ENCODE measurements at places on chromosomes 4 and X. TPM values are rescaled to one million over a fixed set of nuclear protein-coding genes. Genes with fewer than 3 reads are reported as not detected.
A peak's percentile ranks its signal among the peaks of the same experiment; 100 is the strongest.

DNA sequence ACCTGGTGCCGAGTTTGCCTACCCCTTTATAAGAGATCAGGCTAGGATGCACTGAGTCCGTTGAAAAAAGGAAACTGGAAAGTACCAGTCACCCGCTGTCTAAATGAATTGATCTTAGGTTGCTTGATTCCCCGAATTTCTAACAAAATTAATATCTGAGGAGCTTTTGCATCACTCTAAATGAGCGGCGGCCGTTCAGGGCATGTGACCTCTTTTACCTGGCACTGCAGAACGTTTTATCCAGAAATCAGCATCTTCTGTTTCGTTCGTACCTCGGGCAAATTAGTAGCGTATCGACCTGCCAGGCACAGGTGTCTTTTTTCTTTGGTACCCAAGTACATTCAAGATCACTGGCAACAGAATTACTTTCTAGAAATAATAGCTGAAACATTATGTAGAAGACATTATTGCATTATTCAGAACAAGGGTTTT is 876 bp downstream of the KLHL2 start:
- no peak for DNase-seq
- peaks cover 43% of the 10 kb centered on the region for H3K4me1 ChIP-seq
- H3K27me3 ChIP-seq = no peaks in the 10 kb centered on the region
- no peaks in the 10 kb centered on the region for H3K36me3 ChIP-seq
- H3K4me3 ChIP-seq = peak overlapping the region; percentile 85

- peaks cover 26% of the 10 kb centered on the region for H3K4me1 ChIP-seq
- H3K27me3 ChIP-seq = no peaks in the 10 kb centered on the region
- H3K4me3 ChIP-seq = no peak overlapping the region
- no peaks in the 10 kb centered on the region for H3K36me3 ChIP-seq
- no peak for DNase-seq
Observed at GRCh38 chrX:13014111-13015096, 30.0 kb downstream of the FAM9C start.

GRCh38 chr4:176745902-176746301 is 46.8 kb downstream of the VEGFC start:
- no peak for DNase-seq
- no peaks in the 10 kb centered on the region for H3K27me3 ChIP-seq
- H3K36me3 ChIP-seq = no peaks in the 10 kb centered on the region
- H3K4me1 ChIP-seq = no peaks in the 10 kb centered on the region
- no peak overlapping the region for H3K4me3 ChIP-seq
- no peak overlapping the region for H3K27ac ChIP-seq

DNA sequence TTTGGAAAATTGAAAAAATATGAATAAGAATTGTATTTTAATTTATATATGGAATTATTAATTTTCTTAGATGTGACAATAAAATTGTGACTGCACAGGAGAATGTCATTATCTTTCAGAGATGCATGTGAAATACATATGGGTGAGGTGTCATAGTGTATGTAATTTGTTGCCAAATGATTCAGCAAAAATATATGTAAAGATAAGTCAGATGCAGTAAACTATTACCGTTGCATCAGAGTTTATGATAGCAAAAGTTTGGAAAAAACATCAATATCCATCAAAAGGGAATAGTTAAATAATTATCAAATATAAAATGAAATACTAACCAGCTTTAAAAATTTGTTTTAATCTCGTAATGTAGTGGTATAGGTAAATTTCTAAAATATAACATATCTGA is 10.4 kb upstream of the SLC7A11 start:
- no peaks in the 10 kb centered on the region for H3K36me3 ChIP-seq
- H3K4me1 ChIP-seq = no peaks in the 10 kb centered on the region
- no peaks in the 10 kb centered on the region for H3K27me3 ChIP-seq
- no peak overlapping the region for H3K27ac ChIP-seq

DNA sequence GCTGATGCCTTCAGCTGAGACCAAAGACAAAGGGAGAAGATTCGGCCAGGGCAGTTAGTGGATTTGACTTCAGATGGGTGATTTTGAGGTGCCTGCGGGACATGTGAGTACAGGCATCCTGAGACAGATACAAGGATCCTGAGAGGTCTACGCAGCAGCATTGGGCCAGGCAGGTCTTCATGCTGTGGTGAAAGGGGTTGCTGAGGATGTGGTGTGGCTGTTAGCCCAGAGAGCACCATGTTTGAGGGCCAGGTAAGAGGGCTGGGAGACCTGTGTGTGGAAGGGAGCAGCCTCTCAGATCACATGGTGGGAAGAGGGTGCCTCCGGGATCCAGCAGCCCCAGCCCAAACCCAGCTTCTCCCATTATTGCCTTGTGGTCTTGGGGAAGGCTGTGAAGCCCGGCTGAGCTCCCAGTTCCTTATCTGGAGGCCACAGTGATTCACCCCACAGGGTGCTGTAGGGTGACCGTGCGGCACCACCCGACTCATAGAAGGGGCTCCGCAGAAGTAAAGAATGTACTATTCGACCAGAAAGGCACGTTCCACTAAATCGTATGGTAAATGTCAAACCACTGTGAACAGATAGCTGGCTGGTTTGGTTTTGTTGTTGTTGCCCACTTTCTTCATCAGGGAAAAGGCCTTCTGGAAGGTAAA is 27.7 kb upstream of the TADA2B start:
- no peak for DNase-seq
- H3K4me1 ChIP-seq = no peaks in the 10 kb centered on the region
- no peak overlapping the region for H3K4me3 ChIP-seq
- H3K27ac ChIP-seq = no peak overlapping the region
- H3K27me3 ChIP-seq = no peaks in the 10 kb centered on the region
- H3K36me3 ChIP-seq = peaks cover 30% of the 10 kb centered on the region

DNA sequence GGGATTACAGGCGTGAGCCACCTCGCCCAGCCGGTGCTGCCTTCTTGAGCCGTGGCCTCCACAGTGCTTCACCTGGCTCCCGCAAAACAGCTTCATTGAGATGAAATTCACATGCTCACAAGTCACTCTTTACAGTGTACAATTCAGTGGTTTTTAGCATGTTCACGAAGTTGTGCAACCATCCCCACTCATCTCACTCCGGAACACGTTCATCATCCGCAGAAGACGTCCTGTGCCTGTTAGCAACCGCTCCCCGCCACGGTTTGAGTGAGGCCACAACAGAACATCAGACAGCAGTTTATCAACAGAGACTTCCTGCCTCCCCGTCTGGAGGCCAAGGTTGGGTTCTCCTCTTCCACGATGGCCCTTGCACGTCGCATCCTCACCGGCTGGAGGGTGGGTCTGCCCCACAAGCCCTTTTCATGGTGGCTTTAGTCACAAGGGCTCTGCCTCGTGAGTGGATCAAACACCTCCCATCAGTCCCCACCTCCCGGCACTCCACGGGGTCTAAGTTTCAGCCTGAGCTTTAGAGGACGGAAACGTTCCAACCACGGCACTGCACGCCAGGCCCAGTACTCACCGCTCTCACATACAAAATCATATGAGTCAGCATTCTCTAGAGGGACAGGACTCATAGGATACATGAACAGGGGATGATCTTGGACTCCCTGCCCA is 29.6 kb upstream of the SPON2 start:
- H3K4me3 ChIP-seq = peak overlapping the region; percentile 59
- peak; percentile 96 for DNase-seq
- peaks cover 58% of the 10 kb centered on the region for H3K4me1 ChIP-seq
- H3K36me3 ChIP-seq = peaks cover 1% of the 10 kb centered on the region

- H3K27me3 ChIP-seq = no peaks in the 10 kb centered on the region
- H3K4me3 ChIP-seq = no peak overlapping the region
- DNase-seq = no peak
- no peaks in the 10 kb centered on the region for H3K36me3 ChIP-seq
Observed at GRCh38 chr4:82123934-82124333, 249.9 kb downstream of the HNRNPD start.

DNA sequence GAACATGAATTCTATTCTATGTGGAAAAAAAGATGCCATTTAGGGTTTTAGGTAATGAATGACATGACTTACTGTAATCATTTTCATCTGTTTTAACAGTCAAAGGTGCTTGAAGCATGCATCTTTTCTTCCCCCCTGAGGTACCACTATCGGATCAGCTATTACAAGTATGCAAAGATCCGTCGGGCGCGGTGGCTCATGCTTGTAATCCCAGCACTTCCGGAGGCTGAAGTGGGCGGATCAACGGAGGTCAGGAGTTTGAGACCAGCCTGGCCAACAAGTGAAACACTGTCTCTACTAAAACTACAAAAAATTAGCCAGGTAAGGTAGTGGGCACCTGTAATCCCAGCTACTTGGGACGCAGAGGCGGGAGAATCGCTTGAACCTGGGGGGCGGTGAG is 241.3 kb downstream of the ARAP2 start:
- no peaks in the 10 kb centered on the region for H3K36me3 ChIP-seq
- DNase-seq = no peak
- H3K27ac ChIP-seq = no peak overlapping the region
- no peak overlapping the region for H3K4me3 ChIP-seq

GRCh38 chr4:122218762-122219161 is 66.6 kb downstream of the BLTP1 start:
- no peak overlapping the region for H3K27ac ChIP-seq
- no peaks in the 10 kb centered on the region for H3K27me3 ChIP-seq
- H3K36me3 ChIP-seq = peaks cover 6% of the 10 kb centered on the region
- no peak overlapping the region for H3K4me3 ChIP-seq
- DNase-seq = no peak
- peaks cover 5% of the 10 kb centered on the region for H3K4me1 ChIP-seq

DNA sequence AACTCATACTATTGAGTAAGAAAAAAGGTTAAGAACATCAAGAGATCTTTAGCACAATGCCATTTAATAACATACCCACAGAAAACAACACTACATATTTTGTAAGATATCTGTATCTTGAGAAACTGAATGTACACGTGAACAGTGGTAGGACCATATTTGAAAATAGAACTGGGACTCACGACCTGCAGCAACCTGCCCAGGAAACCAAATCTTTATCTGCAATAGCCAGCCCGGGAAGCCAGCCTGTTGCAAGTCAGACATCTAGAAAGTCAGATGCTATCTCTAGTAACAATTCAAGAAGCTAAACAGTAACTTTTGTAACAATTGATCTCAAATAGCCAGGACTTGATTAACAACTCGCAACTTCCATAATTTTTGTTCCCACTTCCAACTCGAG is 52.6 kb upstream of the SOD3 start:
- no peak overlapping the region for H3K27ac ChIP-seq
- H3K4me3 ChIP-seq = no peak overlapping the region
- no peaks in the 10 kb centered on the region for H3K36me3 ChIP-seq
- no peak for DNase-seq
- H3K27me3 ChIP-seq = no peaks in the 10 kb centered on the region

- H3K4me1 ChIP-seq = peaks cover 4% of the 10 kb centered on the region
- H3K4me3 ChIP-seq = peak overlapping the region; percentile 2
- H3K36me3 ChIP-seq = no peaks in the 10 kb centered on the region
- H3K27ac ChIP-seq = no peak overlapping the region
- no peaks in the 10 kb centered on the region for H3K27me3 ChIP-seq
Observed at GRCh38 chr4:88818631-88819470, 121.2 kb upstream of the NAP1L5 start.

- no peak overlapping the region for H3K4me3 ChIP-seq
- no peaks in the 10 kb centered on the region for H3K4me1 ChIP-seq
- no peaks in the 10 kb centered on the region for H3K36me3 ChIP-seq
- H3K27me3 ChIP-seq = no peaks in the 10 kb centered on the region
- no peak overlapping the region for H3K27ac ChIP-seq
- no peak for DNase-seq
Observed at GRCh38 chr4:119971431-119972084, 95.1 kb downstream of the MAD2L1 start.

GRCh38 chr4:94976371-94977011 is 218.7 kb downstream of the BMPR1B start:
- DNase-seq = no peak
- no peak overlapping the region for H3K27ac ChIP-seq
- H3K36me3 ChIP-seq = no peaks in the 10 kb centered on the region
- H3K27me3 ChIP-seq = no peaks in the 10 kb centered on the region

DNA sequence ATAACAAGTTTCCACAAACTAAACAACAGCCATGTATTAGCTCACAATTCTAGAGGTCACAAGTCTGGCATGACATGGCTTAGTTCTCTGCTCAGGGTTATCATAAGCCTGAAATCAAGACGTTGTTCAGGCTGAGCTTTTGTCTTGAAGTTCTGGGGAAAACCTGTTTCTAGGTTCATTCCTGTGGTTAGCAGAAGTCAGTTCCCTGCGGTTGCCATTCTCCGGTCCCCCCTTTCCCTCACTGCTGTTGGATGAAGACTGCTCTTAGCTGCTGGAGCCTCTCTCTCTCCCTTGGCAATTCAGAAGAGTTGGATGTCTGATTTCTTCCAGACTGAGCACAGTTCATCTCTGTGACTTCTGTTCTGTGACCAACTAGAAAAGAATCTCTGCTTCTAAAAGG is 962.6 kb downstream of the PCDH7 start:
- no peaks in the 10 kb centered on the region for H3K36me3 ChIP-seq
- no peaks in the 10 kb centered on the region for H3K4me1 ChIP-seq
- H3K4me3 ChIP-seq = no peak overlapping the region

- no peaks in the 10 kb centered on the region for H3K36me3 ChIP-seq
- DNase-seq = no peak
- no peak overlapping the region for H3K27ac ChIP-seq
- H3K27me3 ChIP-seq = no peaks in the 10 kb centered on the region
- H3K4me1 ChIP-seq = no peaks in the 10 kb centered on the region
- peak overlapping the region; percentile 19 for H3K4me3 ChIP-seq
Observed at GRCh38 chrX:101655534-101655933, 4.1 kb downstream of the ARMCX2 start.

DNA sequence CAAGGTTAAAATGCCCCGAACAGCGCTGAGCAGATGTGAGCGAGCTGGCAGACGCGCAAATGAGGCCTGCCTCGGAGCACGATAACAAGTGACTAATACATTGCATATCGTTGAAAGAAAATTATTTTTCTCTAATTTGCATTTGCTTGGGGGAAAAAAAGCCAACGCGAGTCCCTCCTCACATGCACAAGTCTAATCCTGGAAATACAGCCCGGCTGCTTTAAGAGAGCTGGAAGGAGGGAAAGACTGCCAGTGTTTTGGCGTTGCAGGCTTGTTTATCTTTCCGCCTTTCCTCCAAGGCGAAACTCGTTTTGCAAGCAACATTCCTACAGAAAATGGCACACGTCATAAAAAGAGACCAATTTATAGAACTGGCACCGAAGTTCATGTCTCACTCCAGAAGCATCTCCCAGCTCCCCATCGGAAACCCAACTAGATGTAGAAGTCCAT is 12.6 kb downstream of the BCOR start:
- DNase-seq = no peak
- H3K36me3 ChIP-seq = no peaks in the 10 kb centered on the region
- H3K4me1 ChIP-seq = peaks cover 51% of the 10 kb centered on the region
- no peak overlapping the region for H3K27ac ChIP-seq
- H3K4me3 ChIP-seq = no peak overlapping the region

DNA sequence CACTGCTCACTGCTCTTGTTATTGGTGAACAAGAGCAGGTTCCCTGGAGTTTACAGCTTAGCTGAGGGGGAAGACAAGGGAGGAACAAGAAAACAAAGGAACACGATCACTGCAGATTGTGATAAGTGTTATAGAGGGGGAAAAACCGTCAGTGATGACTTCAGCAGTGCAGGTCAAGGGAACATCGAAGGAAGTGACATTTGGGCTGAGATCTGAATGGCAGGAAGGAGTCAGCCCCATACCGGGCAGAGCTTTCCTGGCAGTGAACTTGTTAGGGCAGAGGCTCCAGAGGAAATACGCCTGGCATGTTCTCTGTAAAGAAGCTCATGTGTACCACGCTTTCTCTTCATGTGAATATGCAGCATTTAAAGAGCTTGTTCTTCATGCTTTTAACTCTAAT is 78.1 kb downstream of the LDB2 start:
- no peak for DNase-seq
- H3K4me3 ChIP-seq = no peak overlapping the region
- no peaks in the 10 kb centered on the region for H3K27me3 ChIP-seq

- no peaks in the 10 kb centered on the region for H3K4me1 ChIP-seq
- no peaks in the 10 kb centered on the region for H3K27me3 ChIP-seq
- DNase-seq = no peak
- no peaks in the 10 kb centered on the region for H3K36me3 ChIP-seq
- H3K27ac ChIP-seq = no peak overlapping the region
Observed at GRCh38 chr4:42296196-42296595, 101.1 kb upstream of the SHISA3 start.

The C1QTNF7 gene
- not detected for total RNA-seq

The FOXO4 gene
- 13.8 TPM for total RNA-seq

The DGKK gene
- total RNA-seq = not detected

The DMRTC1 gene
- total RNA-seq = not detected

All from CD8-positive, alpha-beta memory T cell (primary cell).